ENCODE measurements at places on chromosomes 16 and 17.

GRCh38 chr17:7260651-7261378, 1.5 kb downstream of the CLDN7 start:
- DNase-seq = peak; percentile 42

GRCh38 chr17:79559111-79559887, 51.6 kb downstream of the RBFOX3 start:
- no peak for DNase-seq

GRCh38 chr16:9042533-9042932, 48.9 kb upstream of the HAPSTR1 start:
- DNase-seq = no peak

DNA sequence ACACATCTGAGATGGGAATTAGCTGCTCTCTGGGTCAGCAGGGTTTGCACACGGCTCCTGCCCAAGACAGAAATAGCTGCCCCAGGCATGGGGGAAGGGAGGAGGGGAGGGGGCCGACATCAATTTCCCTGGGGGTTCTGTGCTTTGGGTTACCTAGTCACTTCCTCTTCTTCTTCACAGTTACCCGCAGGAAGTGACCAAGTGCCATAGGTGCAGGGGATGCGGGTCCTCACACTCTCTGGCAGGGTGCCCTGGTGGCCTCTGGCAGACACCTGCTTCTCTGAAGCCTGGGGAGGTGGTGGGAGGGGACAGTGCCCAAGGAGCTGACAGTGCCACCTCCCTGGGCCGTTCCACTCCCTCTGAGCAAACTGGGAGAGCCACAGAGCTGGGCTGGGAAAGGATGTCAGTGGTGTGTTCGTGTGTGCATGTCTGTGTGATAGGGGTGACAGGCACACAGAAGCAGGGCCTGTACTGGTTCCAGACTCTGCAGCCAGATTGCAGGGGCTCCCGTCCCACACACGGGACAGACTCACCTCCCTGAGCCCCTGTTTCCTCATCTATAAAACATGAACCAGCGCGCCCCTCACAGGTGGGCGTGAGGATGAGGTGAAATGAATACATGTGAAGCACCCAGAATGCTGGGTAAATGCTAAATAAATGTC, 18.2 kb downstream of the SCN4A start:
- no peak for DNase-seq

- no peak for DNase-seq
Observed at GRCh38 chr17:81044428-81044763, 9.4 kb downstream of the BAIAP2 start.

GRCh38 chr16:30457743-30458560, 12.3 kb upstream of the SEPHS2 start:
- DNase-seq = no peak

- peak; percentile 76 for DNase-seq
Observed at GRCh38 chr17:65137021-65137939, at the start of gene RGS9. RGS9 (plus strand) TSS chr17:65137370; CDS start chr17:65137541, 171 bp downstream.

DNA sequence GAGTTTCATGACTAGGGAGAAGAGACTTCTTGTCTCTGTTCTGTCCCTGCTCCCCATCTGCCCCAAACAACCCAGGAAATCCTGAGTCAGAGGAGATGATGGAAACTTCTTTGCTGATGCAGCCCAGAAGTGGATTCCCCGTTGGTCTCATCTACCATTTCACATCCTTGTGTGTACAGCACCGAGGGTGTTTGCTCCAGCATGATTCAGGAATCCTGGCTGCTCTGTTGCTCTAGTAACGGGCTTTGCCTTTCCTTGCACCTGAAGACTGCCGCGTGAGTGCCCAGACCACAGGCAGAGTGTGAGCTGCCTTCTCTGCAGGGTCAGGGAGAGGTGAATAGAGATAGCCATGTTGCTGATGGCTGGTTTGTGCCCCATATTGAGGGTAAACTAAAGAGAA, 408.4 kb downstream of the CPPED1 start:
- DNase-seq = no peak

GRCh38 chr16:88599825-88600538, 29.8 kb downstream of the ZC3H18 start:
- DNase-seq = no peak

GRCh38 chr17:34733333-34733732, 154.0 kb downstream of the TMEM132E start:
- DNase-seq = no peak
